ENCODE measurements at places on chromosomes 6 and 20. TPM values are rescaled to one million over a fixed set of nuclear protein-coding genes. Genes with fewer than 3 reads are reported as not detected.

The ANKEF1 gene
- 4.3 TPM for total RNA-seq

The BPIFB4 gene
- not detected for total RNA-seq

DNA sequence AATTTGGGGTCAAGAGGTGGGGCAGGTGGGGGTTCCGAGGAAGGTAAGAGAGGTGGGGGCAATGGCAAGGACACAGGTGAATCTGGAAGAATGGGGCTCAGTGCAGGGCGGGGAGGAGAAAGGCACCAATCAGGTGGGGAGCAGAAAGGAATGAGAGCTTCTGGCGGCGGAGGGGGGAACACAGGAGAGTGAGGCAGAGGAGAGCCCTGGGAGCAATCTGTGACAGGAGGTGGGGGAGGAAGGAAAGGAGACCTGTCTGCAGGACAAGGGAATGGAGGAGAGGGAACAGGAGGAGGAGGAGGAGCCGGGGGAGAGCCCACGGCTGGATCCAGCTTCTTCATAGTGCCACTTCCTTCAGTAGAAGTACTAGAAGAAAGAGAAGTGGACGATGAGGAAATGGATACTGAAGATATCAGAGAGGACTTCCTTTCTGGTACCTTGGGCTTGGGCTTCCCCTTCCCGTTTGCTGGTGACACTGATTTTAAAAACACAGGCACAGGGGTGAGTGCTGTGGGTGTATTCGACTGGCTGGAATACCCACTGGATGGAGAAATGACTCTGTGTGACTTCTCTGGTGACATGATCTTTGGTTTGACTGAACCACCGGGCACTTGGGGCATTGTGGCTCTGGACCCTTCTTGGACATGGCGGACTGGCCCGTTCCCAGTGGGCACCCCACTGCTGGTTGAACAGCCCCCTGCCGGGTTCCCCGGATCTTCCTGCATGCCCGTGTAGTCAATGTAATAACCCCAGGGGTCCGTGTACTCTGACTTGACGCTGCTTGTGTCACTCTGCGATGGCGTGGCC is 27.4 kb downstream of the HEBP2 start:
- peaks cover 6% of the 10 kb centered on the region for H3K36me3 ChIP-seq
- no peak overlapping the region for H3K4me3 ChIP-seq
- H3K4me1 ChIP-seq, result peaks cover 32% of the 10 kb centered on the region
- no peak for DNase-seq
- H3K27me3 ChIP-seq, result peaks cover 9% of the 10 kb centered on the region
- H3K27ac ChIP-seq, result peak overlapping the region; percentile 80

DNA sequence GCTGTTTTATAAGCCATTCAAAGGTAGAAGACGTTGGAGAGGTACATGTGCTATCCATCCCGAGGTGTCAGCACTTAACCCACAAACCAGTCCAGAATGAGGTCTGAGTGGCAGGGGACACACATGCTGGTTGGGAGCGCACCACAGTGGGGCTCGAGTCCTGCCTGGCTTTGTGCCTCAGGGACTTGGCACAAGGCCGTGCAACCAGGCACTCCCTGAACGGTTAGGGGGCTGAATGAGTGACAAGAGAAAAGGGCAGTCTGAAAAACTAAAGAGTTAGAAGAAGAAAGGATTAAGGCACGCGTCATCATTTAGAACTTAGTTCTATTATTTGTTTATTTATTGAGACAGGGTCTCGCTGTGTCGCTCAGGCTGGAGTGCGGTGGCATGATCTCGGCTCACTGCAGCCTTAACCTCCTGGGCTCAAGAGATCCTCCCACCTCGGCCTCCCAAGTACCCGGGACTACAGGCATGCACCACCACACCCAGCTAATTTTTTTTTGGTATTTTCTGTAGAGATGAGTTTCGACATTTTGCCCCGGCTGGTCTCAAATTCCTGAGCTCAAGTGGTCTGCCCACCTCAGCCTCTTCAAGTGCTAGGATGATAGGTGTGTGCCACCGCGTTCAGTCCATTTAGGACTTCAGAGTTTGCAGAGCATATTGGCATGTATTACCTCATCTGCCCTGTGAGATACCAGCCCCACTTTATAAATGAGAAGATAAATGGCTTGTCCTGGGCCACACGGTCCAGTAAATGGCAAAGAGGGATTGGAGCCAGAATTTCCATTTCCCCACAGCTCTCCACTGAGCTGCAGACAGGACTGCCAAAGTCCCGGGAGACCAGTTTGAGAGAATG is 47.4 kb upstream of the IRF4 start:
- no peak overlapping the region for H3K27ac ChIP-seq
- peaks cover 12% of the 10 kb centered on the region for H3K27me3 ChIP-seq
- no peak overlapping the region for H3K4me3 ChIP-seq
- no peak for DNase-seq
- H3K36me3 ChIP-seq, result peaks cover 7% of the 10 kb centered on the region
- no peaks in the 10 kb centered on the region for H3K4me1 ChIP-seq

DNA sequence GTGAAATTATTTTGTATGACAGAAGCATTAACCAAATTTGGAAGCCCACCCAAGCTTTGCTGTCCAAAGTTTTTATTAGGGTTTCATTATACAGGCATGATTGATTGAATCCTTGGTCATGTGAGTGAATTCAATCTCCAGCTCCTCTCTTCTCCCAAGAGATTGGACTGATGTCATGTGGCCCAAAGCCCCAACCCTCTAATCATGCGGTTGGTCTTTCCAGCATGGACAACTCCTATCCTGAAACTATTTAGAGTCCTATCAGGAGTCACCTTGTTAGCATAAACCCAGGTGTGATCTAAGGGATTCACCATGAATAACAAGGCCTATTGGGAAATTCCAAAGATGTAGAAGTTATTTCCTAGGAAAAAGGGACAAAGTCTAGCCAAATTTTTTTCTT is 10.6 kb downstream of the POLR3F start:
- no peak for DNase-seq
- no peak overlapping the region for H3K27ac ChIP-seq
- no peaks in the 10 kb centered on the region for H3K27me3 ChIP-seq
- H3K4me3 ChIP-seq, result no peak overlapping the region
- no peaks in the 10 kb centered on the region for H3K36me3 ChIP-seq

GRCh38 chr20:55354720-55355119 is 650.6 kb downstream of the CBLN4 start:
- no peaks in the 10 kb centered on the region for H3K36me3 ChIP-seq
- no peak overlapping the region for H3K4me3 ChIP-seq
- H3K27me3 ChIP-seq, result peaks cover 2% of the 10 kb centered on the region
- H3K27ac ChIP-seq, result no peak overlapping the region
- DNase-seq, result no peak

The KHDC1 gene
- total RNA-seq, result 5.8 TPM

The CEP162 gene
- total RNA-seq, result 15.7 TPM

DNA sequence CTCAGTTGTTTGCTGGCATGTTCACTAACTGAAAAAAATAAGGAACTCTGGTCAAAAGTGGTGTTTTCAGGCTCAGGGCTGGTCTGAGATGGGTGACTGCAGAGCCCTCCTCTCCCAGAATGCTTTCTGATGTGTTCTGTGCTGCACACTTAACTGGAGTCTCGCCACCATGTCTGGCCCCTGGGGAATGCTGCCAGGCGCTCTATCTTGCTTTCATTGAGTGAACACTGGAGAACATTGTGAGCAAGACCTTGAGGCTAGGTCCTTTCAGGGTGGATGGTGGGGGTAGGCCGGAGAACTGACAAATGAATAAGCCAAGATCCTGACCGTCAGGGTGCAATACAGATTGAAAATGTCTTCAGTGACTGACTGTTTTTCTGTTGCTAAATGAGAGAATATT is 19.5 kb downstream of the PANK2 start:
- no peak overlapping the region for H3K4me3 ChIP-seq
- H3K4me1 ChIP-seq, result peaks cover 12% of the 10 kb centered on the region
- peak overlapping the region; percentile 54 for H3K27ac ChIP-seq
- H3K36me3 ChIP-seq, result peaks cover 5% of the 10 kb centered on the region
- peak; percentile 52 for DNase-seq

The HSPA12B gene
- total RNA-seq, result 0.44 TPM

DNA sequence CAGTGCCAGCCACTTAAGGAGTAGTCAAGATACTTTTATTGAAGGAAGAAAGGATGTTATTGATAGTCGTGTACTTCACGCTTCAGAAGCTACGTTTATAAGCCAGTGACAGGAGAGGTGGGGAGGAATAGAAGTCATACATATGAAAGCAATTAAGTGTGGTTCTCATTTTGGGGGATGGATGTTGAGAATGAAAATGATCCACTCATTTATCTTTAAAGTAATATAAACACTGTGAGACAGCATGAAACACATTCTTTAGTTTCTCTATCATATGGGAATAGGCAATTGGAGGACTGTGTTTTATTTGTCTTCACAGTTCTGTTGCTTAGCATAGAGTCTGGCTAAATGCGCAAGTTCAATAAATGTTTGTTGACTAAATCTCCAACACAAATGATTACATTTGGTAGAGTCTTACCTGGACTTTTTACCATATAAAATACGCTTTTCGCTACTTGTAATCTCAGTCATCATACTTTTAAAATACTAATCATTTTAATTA is 35.2 kb downstream of the AK9 start:
- no peaks in the 10 kb centered on the region for H3K36me3 ChIP-seq
- DNase-seq, result no peak
- no peaks in the 10 kb centered on the region for H3K27me3 ChIP-seq
- no peak overlapping the region for H3K27ac ChIP-seq
- H3K4me3 ChIP-seq, result no peak overlapping the region
- H3K4me1 ChIP-seq, result no peaks in the 10 kb centered on the region

GRCh38 chr6:52330470-52330869 is 31.5 kb upstream of the PAQR8 start:
- peaks cover 2% of the 10 kb centered on the region for H3K27me3 ChIP-seq
- H3K36me3 ChIP-seq, result no peaks in the 10 kb centered on the region
- H3K4me3 ChIP-seq, result no peak overlapping the region
- no peak overlapping the region for H3K27ac ChIP-seq
- no peaks in the 10 kb centered on the region for H3K4me1 ChIP-seq

The SIRPG gene
- not detected for total RNA-seq

DNA sequence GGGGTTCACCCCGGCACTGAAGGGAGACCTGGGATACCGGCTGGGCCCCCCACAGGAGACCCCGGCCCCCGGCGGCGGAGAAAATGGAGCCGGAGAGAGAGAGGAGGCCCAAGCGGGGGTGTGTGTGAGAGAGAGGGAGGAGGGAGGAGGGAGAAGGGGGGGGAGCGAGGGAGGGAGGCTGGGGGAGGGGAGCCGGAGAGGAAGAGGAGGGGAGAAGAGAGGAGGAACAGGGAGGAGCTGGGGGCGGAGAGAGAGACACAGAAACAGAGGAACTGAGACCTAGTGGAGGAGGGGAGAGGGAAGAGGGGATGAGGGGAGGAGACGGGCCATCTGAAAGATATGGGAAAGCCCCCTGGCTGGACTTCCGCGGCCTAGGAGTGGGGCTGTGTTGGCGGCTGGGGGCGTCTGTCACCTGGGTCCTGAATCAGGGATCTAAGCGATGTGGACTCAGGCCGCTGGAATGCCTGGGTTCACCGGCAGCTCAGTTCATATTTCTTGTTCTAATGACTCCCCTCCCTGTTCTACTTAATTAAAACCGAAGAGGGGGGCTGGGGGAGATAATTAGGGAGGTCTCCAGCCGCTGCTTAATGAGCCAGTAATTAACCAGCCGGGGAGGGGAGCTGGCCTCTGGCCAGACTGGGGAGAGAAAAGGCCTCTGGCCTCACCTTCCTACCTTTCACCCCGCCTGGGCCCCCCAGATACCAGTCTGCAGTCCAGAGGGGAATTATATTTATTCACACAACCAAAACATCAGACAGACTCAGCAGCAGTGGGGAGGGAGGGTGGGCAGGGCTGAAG is at the start of gene PBX2:
PBX2 (minus strand) TSS at position 149 of the 798 bp plus-strand sequence. CDS start 287 bp downstream, outside the sequence.
- H3K4me1 ChIP-seq, result peaks cover 18% of the 10 kb centered on the region
- no peaks in the 10 kb centered on the region for H3K36me3 ChIP-seq
- H3K27me3 ChIP-seq, result peaks cover 10% of the 10 kb centered on the region

The ADGRF5 gene
- 0.37 TPM for total RNA-seq

GRCh38 chr6:42740725-42741124 is 5.2 kb downstream of the TBCC start:
- H3K27me3 ChIP-seq, result peaks cover 4% of the 10 kb centered on the region
- no peak overlapping the region for H3K27ac ChIP-seq
- peaks cover 9% of the 10 kb centered on the region for H3K4me1 ChIP-seq
- no peak overlapping the region for H3K4me3 ChIP-seq
- no peak for DNase-seq
- H3K36me3 ChIP-seq, result no peaks in the 10 kb centered on the region

The IL20RA gene
- not detected for total RNA-seq

- H3K4me3 ChIP-seq, result no peak overlapping the region
- H3K36me3 ChIP-seq, result no peaks in the 10 kb centered on the region
- no peaks in the 10 kb centered on the region for H3K4me1 ChIP-seq
- no peak for DNase-seq
- no peak overlapping the region for H3K27ac ChIP-seq
Observed at GRCh38 chr6:154894902-154895301, 100.2 kb upstream of the TIAM2 start.

GRCh38 chr6:161917645-161918044 is 643.8 kb upstream of the AGPAT4 start:
- H3K4me3 ChIP-seq, result no peak overlapping the region
- no peaks in the 10 kb centered on the region for H3K27me3 ChIP-seq
- H3K27ac ChIP-seq, result no peak overlapping the region
- H3K4me1 ChIP-seq, result no peaks in the 10 kb centered on the region
- DNase-seq, result no peak
- no peaks in the 10 kb centered on the region for H3K36me3 ChIP-seq

Data from glutamatergic neuron (in vitro differentiated cells).